ENCODE measurements at places on chromosomes 11 and 22.

GRCh38 chr22:44336962-44337677 is 24.4 kb upstream of the SHISAL1 start:
- no peak for DNase-seq

DNA sequence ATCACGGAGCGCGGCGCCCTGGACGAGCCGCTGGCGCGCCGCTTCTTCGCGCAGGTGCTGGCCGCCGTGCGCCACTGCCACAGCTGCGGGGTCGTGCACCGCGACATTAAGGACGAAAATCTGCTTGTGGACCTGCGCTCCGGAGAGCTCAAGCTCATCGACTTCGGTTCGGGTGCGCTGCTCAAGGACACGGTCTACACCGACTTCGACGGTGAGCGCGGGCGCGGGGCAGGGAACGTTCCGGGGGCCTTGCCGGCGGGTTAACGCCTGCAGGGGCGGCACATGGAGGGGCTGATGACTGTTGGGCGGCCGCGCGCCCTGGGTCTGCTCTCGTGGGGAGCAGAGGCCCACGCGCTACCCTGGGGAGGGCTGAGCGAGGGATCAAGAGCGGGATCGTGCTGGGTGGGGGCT is 1.0 kb downstream of the PIM3 start:
- no peak for DNase-seq

- DNase-seq: no peak
These were observed 4.5 kb upstream of the RHOG start for GRCh38 chr11:3845246-3845645.

DNA sequence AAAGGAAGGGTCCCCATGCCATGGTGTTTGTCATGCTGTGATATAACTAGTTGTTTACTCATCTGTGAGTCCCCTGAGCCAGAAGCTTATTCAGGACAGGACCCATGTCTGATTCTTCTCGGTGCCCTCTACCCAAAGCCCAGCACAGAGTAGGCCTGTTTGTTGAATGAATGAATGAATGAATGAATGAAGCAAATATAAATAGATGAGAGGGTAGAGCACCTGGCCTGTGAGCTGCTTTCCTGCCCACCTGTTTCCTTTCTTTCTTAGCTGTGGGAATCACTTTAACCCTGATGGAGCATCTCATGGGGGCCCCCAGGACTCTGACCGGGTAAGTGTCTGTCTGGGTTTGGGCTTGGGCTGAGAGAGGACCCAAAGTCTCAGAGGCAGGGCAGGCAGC is 7.2 kb downstream of the CCS start:
- DNase-seq: no peak

- DNase-seq: no peak
These were observed 63.3 kb downstream of the LIF start for GRCh38 chr22:30183271-30183670.

DNA sequence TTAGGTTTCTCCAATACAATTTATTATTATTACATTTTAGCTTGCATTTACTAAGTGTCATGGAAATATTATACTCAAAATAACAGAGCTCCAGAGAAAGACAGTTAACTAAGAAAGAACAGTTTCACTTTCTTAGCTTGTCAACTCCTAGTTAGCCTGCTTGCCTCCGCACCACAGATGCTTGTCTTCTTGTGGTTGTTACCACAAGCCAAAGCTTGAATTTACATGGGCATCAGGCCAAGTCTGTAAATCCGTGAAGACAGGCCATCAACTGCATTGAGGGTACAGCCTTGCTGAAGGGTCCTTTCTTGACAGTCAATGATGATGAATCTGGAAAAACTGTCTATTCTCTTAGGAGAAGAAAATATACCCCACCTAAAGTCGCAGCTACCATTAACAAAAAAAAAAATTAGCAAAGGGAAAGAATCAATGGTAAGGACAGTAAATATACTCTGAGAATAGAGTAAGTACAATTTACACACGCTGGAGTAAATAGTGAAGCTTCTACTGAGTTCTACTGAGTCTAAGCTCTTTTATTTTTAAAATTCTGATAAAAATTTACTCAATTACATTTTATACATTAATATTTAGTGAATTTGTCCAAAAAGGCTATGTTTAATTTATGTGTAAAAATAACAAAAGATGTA is 15.6 kb upstream of the DENND5A start:
- no peak for DNase-seq

DNA sequence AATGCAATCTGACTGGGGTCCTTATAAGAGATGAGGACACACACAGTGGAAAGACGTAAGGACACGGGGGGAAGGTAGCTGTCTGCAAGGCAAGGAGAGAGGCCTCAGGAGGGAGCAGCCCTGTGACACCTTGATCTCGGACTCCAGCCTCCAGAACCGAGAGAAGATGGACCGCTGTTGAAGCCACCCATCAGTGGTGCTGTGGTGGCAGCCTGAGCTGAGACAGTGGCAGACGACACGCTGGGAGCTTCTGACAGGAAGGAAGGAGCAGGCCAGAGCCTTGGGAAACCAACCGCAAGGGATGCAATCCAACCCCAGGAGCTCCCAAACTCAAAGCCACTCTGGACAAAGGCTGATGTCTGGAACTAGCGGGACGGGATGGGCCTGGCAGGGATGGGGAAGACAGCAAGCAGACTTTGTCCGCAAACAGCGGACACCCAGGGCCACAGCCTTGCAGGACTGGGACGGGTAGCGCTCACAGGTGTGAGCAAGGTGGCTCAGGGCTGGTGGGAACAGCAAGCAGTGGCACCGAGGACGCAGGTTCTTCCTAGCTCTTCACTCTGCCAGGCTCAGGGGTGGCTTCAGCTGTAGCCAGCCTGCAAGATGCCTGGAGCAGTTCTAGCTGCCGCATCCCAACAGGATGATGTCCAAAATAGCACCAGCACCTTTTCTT is 10.9 kb downstream of the LTO1 start:
- DNase-seq: no peak

DNA sequence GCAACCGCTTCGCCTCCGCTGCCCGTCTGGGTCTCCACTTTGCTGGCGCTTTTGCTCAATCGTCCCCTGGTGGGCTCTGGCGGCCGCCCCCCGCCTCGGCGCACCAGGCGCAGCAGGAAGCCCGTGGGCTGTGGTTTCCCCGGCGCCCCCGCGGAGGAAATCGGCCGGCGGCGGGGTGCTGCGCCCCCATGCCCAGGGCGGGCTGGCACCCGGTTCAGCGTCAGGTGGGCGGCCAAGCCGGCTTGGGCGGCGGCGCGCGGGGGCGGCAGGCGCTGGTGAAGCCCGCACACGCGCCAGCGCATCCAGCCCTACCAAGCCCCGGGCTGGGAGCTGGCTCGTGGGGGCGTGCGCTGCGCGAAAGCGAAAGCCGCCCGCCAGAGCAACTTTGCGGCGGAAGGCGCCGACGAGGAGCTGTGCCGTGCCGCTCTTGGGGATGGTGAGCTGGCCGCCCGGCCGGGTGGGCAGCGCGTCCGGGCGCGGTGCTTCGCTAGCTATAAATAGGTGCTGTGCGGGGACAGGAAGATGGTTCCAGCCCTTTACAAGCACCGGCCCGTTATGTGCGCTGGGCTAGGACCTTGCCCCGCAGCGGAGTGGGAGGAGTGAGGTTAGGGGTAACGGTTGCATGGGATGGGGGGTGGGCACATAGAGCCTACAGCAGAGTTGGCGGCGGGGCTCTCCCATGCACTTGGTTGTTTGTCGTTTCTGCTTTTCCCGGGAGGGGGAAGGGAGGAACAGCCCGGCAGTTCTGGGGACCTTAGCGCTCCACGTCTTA is 25.0 kb upstream of the SUSD2 start:
- no peak for DNase-seq

DNA sequence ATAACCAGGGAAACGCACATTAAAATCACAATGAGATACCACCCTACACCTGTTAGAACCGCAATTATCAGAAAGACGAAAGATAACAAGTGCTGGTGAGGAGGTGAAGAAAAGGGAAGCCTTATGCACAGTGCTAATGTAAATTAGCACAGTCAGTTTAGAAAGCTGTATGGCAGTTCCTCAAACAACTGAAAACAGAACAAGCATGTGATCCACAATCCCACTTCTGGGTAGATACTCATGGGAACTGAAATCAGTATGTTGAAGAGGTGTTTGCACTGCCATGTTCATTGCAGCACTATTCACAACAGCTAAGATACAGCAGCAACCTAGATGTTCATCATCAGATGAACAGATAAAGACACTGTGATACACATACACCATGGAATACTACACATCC is 75.0 kb upstream of the CCND1 start:
- DNase-seq: no peak

DNA sequence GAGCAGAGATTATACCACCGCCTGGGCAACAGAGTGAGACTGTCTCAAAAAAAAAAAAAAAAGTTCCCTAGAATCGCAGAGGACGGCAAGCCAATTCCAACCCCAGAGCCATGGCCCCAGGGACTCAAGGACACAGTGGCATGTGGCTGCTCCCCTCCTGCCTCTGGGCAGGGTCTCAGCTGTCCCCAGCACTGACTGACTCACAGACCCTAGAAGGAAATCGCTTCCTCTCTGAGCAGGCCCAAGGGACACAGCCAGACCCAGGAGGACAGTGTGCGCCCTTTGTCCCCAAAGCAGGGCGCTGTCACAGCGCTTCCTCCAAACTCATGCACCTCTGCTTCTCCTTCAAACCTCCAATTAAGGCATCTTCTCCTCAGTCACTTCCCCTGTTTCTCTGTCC is 2.3 kb downstream of the PACSIN3 start:
- DNase-seq: no peak

GRCh38 chr11:69939551-69940245 is 120.5 kb upstream of the FGF3 start:
- DNase-seq: no peak

DNA sequence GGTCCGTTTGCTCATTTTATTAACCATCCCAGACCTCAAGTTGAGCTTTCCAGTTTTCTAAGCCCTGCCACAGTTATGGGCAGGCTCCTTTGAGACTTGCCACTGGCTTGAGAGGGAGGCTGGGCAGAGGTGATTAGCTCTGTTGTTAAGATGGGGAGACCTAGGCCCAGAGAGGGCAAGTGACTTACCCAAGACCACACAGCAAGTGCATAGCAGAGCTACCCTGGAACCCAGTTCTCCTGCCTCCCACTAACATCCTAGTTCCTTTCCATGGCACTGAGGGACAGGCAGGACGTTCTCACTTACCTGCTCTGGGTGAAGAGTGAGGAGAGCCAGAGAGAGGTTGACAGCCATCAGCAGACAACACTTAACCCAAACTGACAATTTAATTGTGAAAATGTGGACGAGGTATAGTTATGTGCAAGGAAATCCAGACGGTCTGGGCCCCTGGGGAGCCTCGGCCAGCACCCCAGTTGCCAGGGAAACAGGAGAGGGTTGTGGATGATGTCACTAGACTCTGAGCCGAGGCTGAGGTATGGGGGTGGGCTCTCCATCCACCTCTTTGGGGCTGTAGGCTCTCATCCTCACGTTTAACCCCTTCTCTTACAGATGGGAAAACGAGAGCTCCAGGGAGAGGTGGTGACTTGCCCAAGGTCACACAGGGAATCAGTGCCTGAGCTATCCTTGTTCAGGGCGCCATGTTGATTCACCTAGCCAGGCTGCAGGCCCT is 12.3 kb upstream of the WNT11 start:
- no peak for DNase-seq

DNA sequence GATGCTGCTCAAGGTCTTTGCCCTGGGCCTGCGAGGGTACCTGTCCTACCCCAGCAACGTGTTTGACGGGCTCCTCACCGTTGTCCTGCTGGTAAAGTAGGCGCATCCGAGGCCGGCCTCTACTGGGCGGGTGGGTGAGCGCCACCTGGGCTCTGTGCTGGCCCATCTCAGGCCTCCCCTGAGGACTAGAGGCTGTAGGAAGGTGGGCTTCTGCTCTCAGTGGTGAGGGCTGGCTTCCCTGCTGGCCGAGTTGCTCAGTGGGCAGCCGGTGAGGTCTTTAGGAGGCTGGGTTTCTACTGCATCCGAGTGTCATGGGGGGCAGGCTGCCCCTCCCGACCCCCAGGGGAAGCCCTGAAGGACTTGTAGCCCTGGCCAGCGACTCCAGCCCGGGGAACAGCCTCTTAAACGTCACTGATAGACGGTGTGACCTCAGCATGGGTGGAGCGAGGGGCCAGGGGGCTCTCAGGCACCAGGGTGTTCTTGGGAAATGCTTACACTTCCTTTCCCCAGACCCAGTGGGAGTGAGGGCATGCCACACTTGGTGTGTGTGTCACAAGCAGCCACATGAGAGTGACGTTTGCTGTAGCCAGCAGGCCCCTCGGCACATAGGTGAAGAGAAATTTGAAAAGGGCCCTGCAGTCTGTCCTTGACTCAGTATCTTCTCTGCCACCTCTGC is 30.3 kb downstream of the TPCN2 start:
- DNase-seq: no peak

- DNase-seq: no peak
These were observed 75.2 kb downstream of the ZNRF3 start for GRCh38 chr22:28958611-28959010.

DNA sequence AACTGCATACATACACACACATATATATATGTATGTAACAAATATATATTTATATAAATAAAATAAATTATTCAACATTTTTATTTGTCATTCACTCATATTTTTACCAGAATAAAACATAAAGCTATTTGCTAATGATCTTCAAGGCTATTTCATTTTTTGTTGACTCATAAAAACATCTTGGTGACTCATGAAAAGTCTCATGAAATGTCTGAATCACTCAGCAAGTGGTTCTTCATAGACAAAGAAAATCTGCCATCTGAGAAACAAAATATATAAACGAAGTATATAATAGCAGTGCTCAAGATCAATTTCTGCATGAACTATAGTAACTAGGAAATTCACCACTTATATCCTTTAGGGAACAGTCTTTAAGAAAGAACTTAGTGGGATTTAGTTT is 764.8 kb upstream of the FAT3 start:
- no peak for DNase-seq

GRCh38 chr22:25098445-25099081 is 101.1 kb upstream of the CRYBB3 start:
- no peak for DNase-seq
